Astrocyte (in vitro differentiated cells and primary cell): ENCODE measurements at places on chromosomes 1 and 21. TPM values are rescaled to one million over a fixed set of nuclear protein-coding genes. Genes with fewer than 3 reads are reported as not detected.

Gene SLC1A7
- not detected in 2 replicates for total RNA-seq

Gene TRIM46
- 13.2 and 13.6 TPM in 2 replicates for total RNA-seq

Gene OVAAL
- total RNA-seq = not detected in 2 replicates

Gene PBXIP1
- total RNA-seq = 89.2 and 96.4 TPM in 2 replicates

Gene MTARC1
- total RNA-seq = 4.5 and 8.5 TPM in 2 replicates

GRCh38 chr21:33852485-33852884 is 63.1 kb downstream of the ATP5PO start:
- H3K27me3 ChIP-seq = no peaks in the 10 kb centered on the region
- H3K4me3 ChIP-seq = no peak overlapping the region
- H3K36me3 ChIP-seq = no peaks in the 10 kb centered on the region

DNA sequence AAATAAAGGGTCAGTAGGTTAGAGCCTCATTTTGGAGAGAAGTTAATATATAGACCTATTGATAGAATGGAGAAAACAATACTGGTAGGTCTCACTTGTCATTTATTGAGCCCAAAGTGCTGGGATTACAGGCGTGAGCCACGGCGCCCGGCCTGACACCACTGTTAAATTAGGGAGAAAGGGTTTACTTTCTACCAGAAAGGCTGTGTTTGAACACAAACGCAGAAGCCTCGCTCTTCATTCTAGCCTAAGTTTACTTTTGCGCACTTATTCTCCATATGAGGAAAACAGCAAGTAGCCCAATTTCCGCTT is 710 bp upstream of the PRPF3 start:
- peak overlapping the region; percentile 16 for H3K27ac ChIP-seq
- H3K36me3 ChIP-seq = peaks cover 9% of the 10 kb centered on the region
- peak overlapping the region; percentile 95 for H3K4me3 ChIP-seq
- DNase-seq = no peak
- no peaks in the 10 kb centered on the region for H3K27me3 ChIP-seq

DNA sequence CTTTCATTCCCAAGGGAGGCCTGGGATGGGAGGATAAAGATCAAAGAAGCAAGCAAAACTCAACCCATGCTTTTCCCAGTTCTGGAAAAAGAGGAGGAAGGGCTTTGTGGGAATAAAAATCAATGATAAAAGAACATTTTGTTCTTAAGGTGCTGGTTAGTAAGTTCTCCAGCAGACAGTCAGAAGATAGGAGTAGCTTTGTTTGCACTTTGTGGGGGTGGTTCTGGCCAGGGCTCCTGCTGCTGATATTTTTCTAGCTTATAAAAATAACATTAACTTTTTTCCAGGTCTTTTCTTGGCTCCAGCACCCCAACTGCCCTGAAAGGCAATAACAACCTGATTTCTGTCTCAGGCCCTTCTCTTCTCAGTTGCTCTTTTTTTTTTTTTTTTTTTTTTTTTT is 220.0 kb downstream of the FGGY start:
- no peak overlapping the region for H3K4me3 ChIP-seq

DNA sequence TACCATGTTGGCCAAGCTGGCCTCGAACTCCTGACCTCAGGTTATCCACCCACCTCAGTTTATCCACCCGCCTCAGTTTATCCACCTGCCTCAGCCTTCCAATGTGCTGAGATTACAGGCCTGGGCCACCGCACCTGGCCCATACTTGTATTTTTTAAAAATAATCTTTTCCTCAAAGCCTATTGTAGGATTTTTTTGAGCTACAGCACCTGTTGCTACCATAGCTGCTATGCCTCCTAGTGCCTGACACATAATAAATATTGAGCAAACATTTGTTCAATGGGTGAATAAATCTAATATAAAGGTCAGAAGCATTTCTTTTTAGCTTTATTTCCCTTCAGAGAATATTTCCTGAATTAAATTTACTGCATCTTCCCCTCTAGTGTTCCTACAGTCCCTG is 15.7 kb upstream of the ACBD3 start:
- no peaks in the 10 kb centered on the region for H3K4me1 ChIP-seq
- no peaks in the 10 kb centered on the region for H3K36me3 ChIP-seq
- no peak overlapping the region for H3K27ac ChIP-seq
- DNase-seq = no peak
- H3K27me3 ChIP-seq = no peaks in the 10 kb centered on the region
- no peak overlapping the region for H3K4me3 ChIP-seq

DNA sequence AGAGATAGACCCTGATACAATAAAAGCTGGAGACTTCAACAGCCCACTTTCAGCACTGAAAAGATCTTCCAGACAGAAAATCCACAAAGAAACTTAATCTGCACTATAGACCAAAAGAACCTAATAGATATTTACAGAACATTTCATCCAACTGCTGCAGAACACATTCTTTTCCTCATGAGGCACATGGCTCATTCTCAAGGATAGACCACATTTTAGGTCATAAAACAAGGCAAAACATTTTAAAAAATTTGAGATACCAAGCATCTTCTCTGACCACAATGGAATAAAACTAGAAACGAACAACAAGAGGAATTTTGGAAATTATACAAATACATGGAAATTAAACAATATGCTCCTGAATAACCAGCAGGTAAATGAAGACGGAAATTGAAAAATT is 15.0 kb upstream of the IL20 start:
- H3K36me3 ChIP-seq = no peaks in the 10 kb centered on the region
- H3K4me3 ChIP-seq = no peak overlapping the region
- peaks cover 8% of the 10 kb centered on the region for H3K27me3 ChIP-seq
- DNase-seq = no peak
- no peak overlapping the region for H3K27ac ChIP-seq
- H3K4me1 ChIP-seq = no peaks in the 10 kb centered on the region

DNA sequence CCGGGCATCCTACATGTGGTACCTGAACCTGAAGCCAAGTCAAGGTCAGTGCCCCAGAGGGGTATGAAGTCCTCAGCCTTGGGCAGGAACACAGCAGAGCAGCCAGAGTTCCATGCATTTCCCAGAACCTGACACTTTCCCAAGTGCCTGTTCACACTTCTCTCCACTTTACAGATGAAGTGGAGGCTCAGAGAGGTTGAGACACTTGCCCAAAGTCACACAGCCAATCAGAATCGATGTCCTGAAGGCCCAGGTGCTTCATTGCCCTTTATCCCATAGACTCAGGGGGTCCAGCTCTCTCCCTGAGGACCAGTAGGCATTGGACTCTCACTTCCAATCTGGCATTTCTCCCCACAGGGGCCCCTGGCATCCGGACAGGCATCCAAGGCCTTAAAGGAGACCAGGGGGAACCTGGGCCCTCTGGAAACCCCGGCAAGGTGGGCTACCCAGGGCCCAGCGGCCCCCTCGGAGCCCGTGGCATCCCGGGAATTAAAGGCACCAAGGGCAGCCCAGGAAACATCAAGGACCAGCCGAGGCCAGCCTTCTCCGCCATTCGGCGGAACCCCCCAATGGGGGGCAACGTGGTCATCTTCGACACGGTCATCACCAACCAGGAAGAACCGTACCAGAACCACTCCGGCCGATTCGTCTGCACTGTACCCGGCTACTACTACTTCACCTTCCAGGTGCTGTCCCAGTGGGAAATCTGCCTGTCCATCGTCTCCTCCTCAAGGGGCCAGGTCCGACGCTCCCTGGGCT is 2.2 kb downstream of the C1QA start:
- no peak overlapping the region for H3K27ac ChIP-seq
- no peaks in the 10 kb centered on the region for H3K36me3 ChIP-seq

DNA sequence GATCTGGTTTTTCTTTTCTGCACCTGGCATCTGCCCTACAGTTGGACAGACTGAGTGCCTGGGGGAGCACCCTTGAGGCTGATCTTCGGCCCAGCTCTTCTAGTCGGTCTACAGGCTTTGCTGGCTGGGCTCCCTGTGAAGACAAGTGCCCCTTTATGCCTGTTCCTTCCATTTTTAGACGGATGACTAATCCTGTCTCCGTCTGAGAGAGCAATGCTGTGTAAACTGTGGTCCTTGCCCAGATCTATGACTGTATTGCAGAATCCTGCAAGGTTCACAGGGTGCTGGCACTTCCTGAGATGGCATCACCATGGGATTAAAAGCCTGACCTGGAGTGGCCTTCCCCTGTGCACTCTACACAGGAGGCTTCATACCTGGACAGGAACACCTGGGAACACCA is 47.6 kb upstream of the SAMD13 start:
- no peak overlapping the region for H3K4me3 ChIP-seq
- H3K27ac ChIP-seq = peak overlapping the region; percentile 91
- no peaks in the 10 kb centered on the region for H3K27me3 ChIP-seq

DNA sequence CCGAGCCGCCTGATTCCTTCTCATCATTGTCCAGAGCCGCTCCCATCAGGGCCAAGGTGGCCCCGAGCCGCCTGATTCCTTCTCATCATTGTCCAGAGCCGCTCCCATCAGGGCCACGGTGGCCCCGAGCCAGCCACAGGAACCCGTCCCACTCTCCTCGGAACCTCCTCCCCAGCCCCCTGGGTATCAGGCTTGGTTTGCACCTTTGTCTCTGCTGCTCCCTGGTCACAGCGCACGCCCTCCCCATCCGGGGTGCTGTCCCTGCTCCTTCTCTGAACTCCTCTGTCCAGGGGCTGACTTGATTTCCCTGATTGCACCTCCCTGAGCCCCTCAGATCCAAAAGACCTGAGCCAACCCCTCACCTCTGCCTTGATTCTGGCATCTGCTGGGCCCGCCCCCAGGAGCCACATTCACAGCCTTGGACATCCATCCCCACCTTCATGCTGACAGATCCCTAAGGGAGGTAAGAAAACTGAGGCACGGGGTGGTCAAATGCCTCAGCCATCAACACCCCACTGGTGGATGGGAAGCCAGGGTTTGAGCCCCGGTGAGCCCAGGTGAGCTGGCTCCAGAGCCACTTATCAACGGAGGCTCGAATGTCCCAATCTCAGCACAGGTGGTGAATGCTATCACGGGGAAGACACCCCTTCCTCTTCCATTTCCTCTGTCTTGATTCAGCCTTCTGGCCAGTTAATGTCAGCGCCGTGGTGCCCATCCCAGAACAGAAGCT is 25.6 kb upstream of the COL18A1 start:
- DNase-seq = no peak
- no peak overlapping the region for H3K27ac ChIP-seq
- H3K4me1 ChIP-seq = no peaks in the 10 kb centered on the region
- H3K4me3 ChIP-seq = no peak overlapping the region

- H3K36me3 ChIP-seq = no peaks in the 10 kb centered on the region
- peaks cover 2% of the 10 kb centered on the region for H3K4me1 ChIP-seq
- H3K27ac ChIP-seq = no peak overlapping the region
- no peak overlapping the region for H3K4me3 ChIP-seq
- peaks cover 65% of the 10 kb centered on the region for H3K27me3 ChIP-seq
- no peak for DNase-seq
These were observed 3.4 kb upstream of the RUNX3 start for GRCh38 chr1:24933468-24933867.

GRCh38 chr1:51264451-51264850 is 28.4 kb downstream of the RNF11 start:
- peak overlapping the region; percentile 81 for H3K27ac ChIP-seq
- peaks cover 78% of the 10 kb centered on the region for H3K4me1 ChIP-seq
- DNase-seq = peak; percentile 99
- no peaks in the 10 kb centered on the region for H3K36me3 ChIP-seq
- H3K4me3 ChIP-seq = peak overlapping the region; percentile 30

- H3K27ac ChIP-seq = no peak overlapping the region
- H3K27me3 ChIP-seq = peaks cover 2% of the 10 kb centered on the region
- peaks cover 10% of the 10 kb centered on the region for H3K4me1 ChIP-seq
These were observed 10.1 kb downstream of the LAD1 start for GRCh38 chr1:201389051-201389450.
